ENCODE measurements at places on chromosomes 13 and 19. TPM values are rescaled to one million over a fixed set of nuclear protein-coding genes. Genes with fewer than 3 reads are reported as not detected.

CCDC8 gene
- total RNA-seq, result 30.1 TPM

ZNF625 gene
- 3.7 TPM for total RNA-seq

ZNF546 gene
- 2.2 TPM for total RNA-seq

FUT6 gene
- total RNA-seq, result not detected

MYO9B gene
- total RNA-seq, result 52.9 TPM

ZNF628 gene
- 5.4 TPM for total RNA-seq

CILP2 gene
- under 0.01 TPM for total RNA-seq
